ENCODE measurements at places on chromosomes 3 and 15.

- DNase-seq, result no peak
These were observed 263.7 kb upstream of the THBS1 start for GRCh38 chr15:39317225-39317624.

- no peak for DNase-seq
These were observed 57.8 kb downstream of the BLM start for GRCh38 chr15:90774731-90775514.

GRCh38 chr15:49721091-49721490 lies 100.2 kb downstream of the DTWD1 start:
- DNase-seq, result no peak

GRCh38 chr15:36814708-36815107 lies 235.3 kb downstream of the CDIN1 start:
- no peak for DNase-seq

DNA sequence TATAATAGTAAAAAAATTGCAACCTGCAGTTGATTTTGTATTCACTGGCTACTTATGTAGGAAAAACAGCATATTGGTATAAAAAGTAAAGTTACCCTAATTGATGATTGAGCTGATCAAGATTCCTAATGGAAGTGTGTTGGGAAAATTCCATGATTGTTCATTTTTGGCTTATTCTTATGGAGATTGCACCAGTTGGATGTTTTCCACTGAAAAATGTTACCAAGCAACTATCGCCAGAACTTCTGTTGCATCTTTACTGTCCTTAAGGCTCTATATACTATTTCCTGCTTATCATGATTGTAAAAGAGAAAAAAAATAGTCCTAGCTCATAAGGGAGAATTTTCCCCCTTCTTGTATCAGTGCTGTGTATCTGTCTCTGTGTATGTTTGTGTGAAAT lies 48.6 kb downstream of the SLC25A26 start:
- no peak for DNase-seq

DNA sequence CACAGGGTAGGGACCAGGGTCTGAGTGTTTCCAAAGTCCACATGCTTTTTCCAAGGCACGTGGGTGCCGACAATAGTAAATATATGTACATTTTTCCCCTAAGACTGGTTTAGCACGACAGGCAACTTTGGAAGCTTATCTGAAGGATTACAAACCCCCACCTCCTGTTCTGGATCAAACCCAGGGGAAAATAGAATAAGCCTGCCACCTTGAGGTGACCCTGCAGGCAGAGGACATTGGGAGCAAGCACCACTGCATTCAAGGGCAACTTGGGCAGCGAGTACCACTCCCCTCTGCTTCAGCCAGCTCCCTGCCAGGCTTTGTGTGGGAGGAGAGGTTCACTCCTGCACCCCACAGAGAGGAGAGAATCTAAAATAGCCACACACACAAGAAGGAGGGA lies 44.8 kb downstream of the KBTBD12 start:
- no peak for DNase-seq

DNA sequence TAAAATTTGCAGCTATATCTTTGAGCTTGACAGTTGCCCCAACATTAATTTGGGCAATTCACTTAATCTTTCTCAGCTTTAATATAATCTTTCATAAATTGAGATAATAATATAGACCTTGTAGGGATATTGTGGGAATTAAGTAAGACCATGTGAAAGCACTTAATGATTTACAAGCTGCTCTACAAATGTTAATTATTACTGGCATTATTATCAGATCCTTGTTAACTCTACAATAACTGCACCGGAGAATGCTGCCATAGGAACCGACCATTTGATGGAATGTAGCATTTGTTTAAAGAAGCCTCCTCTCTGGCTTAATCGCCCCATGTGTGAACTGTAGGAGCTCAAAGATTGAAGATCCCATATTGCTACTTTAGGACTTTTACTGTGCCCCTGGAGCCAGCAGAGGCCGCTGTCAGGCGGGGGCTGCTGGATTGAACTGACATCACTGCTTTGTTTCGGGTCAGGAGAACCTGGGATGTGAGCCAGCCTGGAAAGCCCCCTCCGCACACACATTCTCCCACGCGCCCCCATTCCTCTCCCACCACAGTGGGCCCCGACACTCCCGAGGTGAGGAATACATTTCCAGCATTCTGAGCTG lies 154.2 kb upstream of the TNIK start:
- no peak for DNase-seq

DNA sequence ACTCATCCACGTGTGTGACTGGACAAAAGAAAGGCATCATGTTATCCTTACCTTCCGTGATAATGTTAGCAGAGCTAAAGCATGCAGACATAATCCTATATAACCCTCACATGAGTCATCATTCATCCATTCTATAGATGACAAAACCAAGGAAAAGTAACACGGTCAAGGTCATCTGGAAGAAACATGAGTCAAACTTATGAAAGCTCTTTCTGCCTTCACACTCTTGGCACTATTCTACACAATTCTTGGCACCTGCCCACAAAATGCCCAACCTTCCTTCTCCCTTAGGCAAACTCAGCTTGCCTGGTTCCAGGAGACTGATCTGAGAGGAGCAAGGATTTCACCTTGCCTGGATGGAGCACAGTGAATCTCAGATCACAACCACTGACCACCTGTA lies 66.9 kb downstream of the PRICKLE2 start:
- no peak for DNase-seq

DNA sequence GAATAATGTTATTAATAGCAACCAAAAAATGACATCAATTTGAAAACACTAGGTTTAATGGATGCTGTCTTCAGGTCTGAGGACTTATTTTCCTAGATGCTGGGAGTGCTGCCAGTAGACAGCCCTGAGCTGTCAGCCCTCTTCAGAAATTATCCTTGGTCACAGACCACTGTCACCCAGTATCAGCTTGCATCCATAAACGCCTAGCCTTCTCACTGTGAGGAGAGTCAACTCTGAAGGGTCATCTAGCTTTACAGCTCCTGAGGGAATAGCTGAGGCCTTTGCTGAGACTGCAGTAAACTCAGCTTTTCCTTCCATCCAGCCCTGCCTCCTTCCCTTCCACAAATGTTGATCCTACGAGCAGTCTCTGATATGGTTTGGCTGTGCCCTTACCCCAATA lies 19.4 kb upstream of the MNS1 start:
- no peak for DNase-seq

GRCh38 chr3:60277361-60277800 lies 973.9 kb downstream of the FHIT start:
- DNase-seq, result no peak

- DNase-seq, result no peak
These were observed 151.3 kb downstream of the MFSD1 start for GRCh38 chr3:158953131-158953530.

- no peak for DNase-seq
These were observed 483.2 kb upstream of the SGO1 start for GRCh38 chr3:20669184-20669583.

DNA sequence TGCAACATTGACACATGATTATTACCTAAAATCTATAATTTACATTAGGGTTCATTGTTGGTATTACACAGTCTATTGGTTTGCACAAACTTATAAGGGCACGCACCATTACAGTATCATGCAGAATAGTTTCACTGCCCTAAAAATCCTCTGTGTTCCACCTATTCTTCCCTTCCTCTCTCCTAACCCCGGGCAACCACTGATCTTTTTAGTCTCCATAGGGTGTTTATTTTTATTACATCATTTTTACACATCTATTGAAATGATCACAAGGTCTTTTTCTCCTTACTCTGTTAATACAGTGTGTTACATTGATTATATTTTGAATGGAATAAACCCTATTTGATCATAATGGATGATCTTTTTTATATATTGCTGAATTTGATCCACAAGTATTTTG lies 15.5 kb upstream of the ECT2 start:
- DNase-seq, result no peak

GRCh38 chr15:65132878-65133547 lies 595 bp downstream of the PDCD7 start:
- no peak for DNase-seq

GRCh38 chr3:2099028-2099671 lies 484 bp downstream of the CNTN4 start:
- no peak for DNase-seq
